Stimulated activated CD4-positive, alpha-beta T cell treated with anti-CD3 and anti-CD28 coated beads, TNF-alpha, amount 100 ng/mL, for 24 hours (primary cell): ENCODE measurements at places on chromosomes 1 and 21.

DNA sequence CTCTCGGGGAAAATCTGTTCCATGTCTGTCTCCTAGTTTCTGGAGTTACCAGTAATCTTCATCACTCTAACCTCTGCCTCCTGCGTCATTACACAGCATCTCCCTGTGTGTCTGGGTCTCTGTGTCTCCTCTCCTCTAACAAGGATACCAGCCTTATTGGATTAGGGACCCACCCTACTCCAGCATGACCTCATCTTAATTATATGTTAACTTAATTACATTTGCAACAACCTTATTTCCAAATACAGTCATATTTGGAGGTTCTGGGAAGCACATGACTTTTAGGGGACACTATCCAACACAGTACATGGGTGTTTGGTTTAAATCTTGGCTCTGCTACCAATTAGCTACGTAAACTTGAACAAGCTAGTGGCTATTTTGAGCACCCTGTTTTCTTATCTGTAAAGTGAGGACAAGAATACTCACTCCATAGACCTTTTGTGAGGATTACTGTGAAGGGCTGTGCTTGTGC is 83.9 kb upstream of the SGIP1 start:
- DNase-seq = no peak

DNA sequence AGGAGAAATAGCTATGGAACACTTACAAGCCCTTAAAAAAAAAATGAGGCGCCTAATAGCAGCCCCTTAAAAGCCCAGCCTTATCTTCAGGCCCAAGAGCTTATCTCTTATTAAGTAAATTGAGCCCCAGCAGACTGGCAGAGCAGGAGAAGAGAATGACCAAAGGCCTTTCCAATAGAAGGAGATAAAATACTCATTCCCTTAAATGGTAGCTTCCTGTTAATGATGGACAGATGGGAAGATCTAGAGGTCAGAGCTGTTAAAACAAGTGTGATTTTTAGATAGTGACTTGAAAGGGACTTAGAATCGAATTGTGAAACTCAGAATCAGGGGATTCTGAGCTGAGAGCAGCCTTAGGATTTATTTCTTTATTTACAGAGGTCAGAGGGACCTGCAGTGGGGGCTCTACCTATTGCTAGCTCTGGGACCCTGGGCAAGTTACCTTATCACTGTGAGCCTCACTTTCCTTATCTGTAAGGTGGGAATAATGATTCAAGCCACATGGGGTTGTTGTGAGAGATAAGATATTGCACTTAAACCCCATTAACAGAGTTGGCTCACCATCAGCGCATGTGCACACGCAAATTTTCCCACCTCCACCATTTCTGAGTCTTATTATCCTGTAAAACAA is 101.3 kb upstream of the C8B start:
- no peak for DNase-seq

DNA sequence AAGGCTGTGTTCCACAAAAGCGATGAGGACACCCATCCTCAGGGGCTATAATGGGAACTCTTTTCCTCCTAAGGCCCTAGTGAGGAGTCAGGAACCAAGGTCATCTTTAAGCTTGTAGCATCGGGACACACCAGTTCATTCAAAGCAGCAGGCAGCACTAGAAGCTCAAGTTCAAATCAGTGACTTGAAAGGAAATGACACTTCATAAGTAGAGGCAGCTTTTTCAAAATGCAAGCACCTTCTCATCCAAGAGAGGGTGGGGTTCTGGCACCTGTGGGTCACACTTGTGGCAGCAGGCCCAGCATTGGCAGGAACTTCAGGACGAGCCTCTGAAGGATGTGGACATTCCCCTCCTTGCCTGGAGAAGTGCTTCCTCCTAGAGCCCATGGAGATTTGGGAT is 496.3 kb downstream of the KIF26B start:
- no peak for DNase-seq

- DNase-seq = no peak
These were observed 24.1 kb downstream of the THRAP3 start for GRCh38 chr1:36248250-36248894.

GRCh38 chr1:14682941-14683621 is 84.6 kb downstream of the KAZN start:
- DNase-seq = no peak

GRCh38 chr21:44914176-44914874 is 6.4 kb downstream of the ITGB2 start:
- DNase-seq = no peak

- peak; percentile 72 for DNase-seq
These were observed 29.0 kb downstream of the MRPL39 start for GRCh38 chr21:25578056-25578961.

- DNase-seq = no peak
These were observed 6.6 kb downstream of the GNG4 start for GRCh38 chr1:235642943-235643371.

DNA sequence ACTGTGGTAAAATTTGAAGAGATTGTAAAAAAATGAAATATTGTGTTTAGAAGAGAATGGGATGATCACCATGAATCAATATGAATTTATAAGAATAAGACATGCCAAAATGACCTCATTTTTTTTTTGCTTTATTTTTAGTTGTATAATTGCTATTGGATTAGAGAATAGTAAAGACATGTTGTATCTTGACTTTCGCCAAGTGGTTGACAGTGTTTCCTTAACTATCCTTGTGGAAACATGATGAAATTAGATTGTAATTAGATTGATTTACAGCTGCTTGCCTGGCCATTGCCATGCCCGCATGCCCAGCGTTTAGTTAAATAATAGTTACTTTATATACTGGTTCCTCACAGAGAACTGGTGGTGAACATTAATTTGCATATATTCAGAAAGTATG is 154.9 kb downstream of the MAGI3 start:
- no peak for DNase-seq

- DNase-seq = no peak
These were observed 6.8 kb downstream of the PFKFB2 start for GRCh38 chr1:207059881-207060280.

GRCh38 chr1:4319496-4319895 is 334.9 kb upstream of the AJAP1 start:
- DNase-seq = no peak

DNA sequence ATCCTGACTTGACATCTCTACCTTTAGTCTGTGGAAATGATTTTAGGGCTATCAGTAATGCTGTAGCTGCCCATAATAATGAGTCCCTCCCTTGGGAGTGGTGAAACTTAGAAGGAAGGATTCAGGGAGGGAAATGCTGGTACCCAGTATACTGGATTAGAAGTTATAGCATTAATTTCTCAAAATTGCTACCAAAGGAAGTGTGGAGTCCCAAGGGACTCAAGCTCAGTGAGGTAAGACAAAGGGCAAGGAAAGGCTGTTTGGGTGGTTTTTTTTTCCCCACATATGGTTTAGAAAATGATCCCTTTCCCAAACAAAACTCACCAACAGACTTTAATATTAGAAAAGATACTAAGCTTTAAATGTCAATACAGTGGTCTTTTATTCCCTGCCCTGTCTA is 99.9 kb downstream of the CD247 start:
- no peak for DNase-seq

DNA sequence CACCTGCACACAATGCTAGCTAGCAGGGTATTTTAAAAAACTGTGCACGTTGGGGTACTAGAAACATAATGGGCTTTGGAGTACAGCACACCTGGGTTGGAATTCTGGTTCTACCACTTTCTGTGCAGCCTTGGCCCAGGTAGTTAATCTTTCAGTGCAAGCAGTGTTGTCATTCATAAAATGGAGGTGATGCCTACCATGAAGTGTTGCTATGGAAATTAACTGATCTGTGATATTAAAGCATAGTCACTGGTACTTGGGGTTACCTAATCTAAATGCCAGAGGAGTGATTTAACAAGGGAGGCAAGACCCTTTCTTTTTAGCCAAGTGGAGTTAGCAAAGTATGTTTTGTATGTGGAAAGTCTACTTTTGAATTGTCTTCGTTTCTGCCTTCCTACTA is 18.0 kb downstream of the ATP1B1 start:
- DNase-seq = no peak

DNA sequence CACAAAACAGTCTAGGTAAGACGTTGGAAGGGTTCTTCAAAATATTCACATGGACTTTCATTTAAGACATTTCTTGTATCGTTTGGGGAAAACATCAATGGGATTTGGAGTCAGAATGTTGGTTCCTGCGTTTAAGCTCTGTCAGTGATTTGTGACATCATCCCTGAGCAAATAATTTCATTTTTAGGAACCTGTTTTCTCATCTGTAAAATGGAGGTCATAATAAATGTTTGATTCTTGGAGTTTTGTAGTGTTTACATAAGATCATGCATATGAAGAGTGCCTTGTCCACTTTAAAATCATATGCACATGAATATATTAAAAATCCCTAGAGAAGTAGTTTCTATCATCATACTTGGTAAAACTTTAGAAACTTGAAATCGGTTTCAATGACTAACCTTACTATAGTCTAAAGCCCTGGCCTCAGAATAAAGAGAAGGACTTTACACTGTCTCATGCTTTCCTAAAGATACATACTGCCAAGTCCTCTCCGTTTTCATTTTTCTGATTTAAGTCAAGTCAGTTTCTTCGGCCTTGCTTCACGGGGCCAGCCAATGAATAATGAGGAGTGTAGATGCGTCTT is 178.4 kb downstream of the ADSS2 start:
- DNase-seq = no peak

DNA sequence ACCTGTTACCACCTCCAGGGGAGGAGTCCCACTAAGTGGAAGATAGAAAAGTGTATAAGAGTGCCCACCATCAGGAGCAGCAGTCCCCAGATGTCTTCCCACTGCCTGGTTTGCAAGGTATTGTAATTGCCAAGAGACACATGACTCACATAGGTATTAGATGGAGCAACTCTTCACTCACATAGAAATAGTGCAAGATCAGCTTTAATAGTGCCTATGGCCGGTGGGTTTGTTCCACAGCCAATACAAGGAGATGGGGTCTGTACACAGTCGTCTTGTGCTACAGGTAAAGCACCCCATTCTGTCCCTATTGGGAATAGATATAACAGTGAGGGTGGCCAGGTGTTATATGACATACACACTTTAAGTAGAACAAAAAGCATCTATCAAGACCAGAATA is 18.6 kb upstream of the GBP5 start:
- no peak for DNase-seq

GRCh38 chr1:41329662-41330587 is 31.3 kb upstream of the FOXO6 start:
- DNase-seq = no peak

GRCh38 chr1:163924041-163924440 is 602.3 kb downstream of the NUF2 start:
- no peak for DNase-seq

- no peak for DNase-seq
These were observed 12.8 kb upstream of the LBR start for GRCh38 chr1:225440380-225441221.

DNA sequence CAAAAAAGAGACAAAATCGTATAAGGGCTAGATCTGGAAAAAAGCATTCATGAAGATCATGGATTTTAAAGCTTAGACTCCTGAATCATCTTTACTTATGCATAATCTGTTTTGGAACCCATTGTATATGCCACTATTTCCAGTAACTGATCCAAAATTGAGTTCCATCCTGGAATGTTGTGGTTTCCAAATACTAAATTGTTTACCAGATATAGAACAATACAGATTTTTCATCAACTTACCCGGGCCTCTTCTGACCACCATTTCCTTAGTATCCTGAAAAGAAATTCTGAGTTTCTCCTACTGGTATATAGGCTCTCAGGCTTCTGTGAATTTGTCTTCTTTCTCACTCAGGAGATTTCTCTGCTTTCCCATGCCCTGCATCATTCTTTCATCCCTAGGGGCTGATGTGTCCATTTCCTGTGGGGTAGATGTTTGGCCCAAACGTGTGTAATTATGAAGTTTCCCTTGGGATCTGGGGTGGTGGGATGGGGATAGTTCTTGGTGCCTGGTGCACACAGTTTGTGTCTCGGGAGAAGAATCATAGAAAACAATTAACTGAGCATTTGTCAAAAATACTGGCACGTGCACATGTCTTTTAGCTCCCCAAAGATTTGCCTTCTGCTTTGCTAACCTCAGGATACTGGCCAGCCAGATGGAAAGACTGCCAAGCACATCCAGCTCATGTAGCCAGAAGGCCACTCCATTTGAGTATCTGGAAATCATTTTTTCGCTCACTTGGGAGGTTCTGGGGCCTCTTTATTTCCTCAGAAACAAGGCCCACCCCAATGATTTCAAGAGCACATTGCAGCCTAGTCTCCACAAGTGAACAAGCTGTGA is 127.8 kb downstream of the NTMT2 start:
- DNase-seq = no peak

DNA sequence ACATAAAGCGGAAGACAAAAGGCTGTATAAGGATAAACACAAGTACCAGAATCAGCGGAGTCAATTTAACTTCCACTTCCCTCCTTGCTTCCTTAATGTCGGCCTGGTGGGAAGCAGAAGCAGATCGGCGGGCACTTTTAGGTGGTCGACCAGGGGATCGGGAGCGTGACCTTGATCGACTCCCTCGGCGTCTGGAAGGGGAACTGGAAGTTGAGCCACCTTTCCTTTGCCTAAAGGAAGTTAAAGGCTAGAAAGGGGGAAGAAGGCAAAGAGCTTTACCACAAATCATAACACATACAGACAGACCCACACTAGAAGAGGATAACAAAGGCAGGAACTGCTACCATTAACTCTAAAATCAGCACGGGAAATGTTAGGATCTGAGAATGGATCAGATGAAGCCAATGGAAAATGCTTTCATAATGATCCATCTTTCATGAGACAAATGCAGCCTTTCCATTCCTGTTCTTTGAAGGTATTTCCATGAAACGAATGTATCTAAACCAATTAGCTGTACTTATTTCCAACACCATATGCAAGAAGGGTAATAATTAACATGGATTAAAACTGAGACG is 5.7 kb downstream of the LBR start:
- DNase-seq = no peak

DNA sequence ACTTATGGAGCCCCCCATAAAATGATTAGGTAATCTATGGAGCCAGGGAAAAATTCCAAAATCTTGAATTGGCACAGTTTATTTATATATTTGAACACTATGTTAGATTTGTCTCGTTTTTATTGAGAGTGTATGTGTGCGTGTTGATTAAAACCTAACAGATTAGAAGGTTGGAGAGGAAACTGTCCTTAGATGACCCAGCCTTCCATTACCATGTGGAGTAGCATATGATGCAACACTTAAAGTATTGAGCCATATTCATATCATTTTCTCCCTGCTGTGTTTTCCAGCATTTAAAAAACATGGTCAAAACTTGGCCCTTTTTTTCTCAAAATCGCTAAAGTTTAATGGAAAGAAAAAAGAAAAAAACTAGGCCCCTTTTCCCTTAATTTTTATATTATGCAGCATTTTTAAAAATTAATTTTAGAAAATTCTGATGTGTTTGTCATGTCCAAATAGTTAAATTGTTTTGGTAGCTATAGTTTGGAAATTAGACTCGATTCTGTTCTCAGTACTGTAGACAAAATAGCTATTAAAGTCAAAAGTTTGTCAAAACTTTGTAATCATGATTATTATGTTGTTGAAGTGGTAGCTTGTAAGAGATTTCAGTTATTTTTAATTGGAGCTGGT is 2.3 kb downstream of the LRRC8D start:
- DNase-seq = no peak

- DNase-seq = no peak
These were observed 2.0 kb downstream of the HNRNPR start for GRCh38 chr1:23341931-23342692.

- no peak for DNase-seq
These were observed 68.7 kb downstream of the ARID4B start for GRCh38 chr1:235259133-235259778.
